ENCODE measurements at places on chromosomes 6 and 20. TPM values are rescaled to one million over a fixed set of nuclear protein-coding genes. Genes with fewer than 3 reads are reported as not detected.

DNA sequence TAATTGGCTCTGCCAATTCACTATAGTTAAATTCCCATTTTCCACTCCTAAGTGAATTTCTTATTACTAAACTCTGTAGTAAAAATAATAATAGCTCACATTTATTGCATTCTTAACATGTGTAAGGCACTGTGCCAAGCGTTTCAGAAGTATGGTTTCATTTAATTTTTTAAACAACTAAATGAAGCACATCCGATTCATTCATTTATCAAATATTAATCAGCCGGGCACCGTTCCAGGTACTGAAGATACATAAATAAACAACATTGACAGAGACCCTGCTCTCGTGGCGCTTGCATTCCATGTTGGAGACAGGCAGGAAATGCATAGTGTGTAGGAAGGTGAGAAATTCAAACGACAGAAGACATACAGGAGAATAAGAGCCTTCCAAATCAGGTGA, 423.2 kb upstream of the JARID2 start:
- no peak for DNase-seq

DNA sequence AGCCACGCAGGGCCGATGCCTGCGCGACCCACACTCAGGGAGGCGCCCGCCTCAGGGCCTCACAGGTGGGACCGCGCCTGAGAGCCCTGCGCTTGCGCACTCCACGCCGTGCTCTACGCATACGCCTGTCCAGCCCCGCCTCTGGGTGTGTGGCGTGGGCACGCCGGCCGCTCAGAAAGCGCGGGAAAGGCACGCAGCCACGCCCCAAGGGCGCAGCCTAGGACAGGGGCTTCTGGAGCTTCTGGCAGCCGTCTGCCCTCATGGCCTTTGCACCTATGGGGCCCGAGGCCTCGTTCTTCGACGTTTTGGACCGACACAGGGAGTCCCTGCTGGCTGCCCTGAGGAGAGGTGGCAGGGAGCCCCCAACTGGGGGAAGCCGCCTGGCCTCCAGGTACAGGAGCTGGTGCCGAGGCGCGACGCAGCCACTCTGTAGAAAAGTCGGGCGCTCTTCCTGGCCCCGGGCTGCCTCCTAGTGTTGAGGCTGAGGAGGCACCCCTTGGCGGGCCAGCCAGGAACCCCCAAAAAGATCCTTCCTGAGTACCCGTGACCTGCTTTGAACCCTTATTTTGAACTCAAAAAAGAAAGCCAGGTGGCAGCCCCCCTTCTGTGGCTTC, at the start of gene SPO11:
Gene SPO11, plus strand, starts transcription at position 196 of the 614 bp plus-strand sequence. Its CDS starts 65 bp downstream, at position 261.
- no peak for DNase-seq

Gene ADGRB3
- 2.3 TPM for total RNA-seq

DNA sequence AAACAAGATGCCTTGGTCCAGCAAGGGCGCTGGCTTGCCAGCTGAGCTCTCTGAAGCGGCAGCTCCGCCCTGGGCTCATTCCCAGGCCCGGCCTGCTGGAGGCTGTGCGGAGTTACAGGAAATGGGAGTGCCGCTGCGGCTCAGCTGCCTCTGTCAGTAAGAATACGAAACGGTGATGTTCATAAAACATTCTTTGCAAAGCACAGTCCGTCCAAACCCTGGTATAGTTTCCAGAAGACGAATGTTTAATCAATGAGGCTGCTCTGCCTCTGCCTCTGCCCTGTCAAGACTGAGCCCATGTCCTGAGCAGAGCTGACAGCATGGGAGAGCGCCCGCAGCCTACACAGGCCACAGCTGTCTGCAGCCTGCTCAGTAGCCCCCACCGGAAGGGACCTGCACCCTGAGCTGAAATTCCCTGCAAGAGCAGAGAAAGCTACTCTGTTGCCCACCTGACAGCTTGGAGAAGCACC, 153.3 kb upstream of the SNX9 start:
- peak; percentile 11 for DNase-seq

- DNase-seq, result peak; percentile 92
Measured at GRCh38 chr20:63627129-63627750, 339 bp upstream of the GMEB2 start.

Gene KIF25
- total RNA-seq, result not detected

Gene MED23
- total RNA-seq, result 17.4 TPM

DNA sequence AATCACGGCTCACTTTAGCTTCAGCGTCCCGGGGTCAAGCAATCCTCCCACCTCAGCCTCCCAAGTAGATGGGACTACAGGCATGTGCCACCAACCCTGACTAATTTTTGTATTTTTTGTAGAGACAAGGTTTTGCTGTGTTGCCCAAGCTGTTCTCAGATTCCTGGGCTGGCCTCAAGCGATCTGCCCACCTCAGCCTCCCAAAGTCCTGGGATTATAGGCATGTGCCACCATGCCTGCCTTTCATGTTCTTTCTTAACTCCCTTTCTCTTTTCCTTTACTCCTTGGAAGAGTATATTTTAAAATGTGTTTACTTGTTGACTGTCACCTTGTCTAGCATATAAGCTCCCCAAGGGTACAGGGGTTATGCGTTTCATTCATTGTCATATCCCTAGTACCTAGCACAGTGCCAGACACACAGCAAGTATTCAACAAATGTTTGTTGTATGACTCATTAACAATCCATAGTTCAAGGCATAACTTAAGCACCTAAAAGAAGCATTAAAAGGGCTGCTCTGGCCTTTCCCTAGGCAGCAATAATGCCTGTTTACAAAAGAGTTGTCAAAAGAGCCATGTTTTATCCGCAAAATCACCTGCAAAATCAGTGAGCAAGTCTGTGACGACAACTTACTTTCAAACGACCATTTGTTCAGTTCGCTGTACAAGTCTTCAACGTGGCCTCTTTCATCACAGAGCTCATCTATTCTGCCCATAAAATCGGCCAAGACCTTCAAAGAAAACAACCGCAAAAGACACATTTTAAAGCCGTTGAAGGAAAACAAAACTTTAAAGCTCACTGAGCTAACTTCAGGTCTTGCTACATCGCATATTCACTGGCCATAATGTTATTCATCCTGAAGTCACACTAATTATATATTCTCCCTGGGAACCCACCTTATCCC, 4.6 kb downstream of the CYP24A1 start:
- no peak for DNase-seq

DNA sequence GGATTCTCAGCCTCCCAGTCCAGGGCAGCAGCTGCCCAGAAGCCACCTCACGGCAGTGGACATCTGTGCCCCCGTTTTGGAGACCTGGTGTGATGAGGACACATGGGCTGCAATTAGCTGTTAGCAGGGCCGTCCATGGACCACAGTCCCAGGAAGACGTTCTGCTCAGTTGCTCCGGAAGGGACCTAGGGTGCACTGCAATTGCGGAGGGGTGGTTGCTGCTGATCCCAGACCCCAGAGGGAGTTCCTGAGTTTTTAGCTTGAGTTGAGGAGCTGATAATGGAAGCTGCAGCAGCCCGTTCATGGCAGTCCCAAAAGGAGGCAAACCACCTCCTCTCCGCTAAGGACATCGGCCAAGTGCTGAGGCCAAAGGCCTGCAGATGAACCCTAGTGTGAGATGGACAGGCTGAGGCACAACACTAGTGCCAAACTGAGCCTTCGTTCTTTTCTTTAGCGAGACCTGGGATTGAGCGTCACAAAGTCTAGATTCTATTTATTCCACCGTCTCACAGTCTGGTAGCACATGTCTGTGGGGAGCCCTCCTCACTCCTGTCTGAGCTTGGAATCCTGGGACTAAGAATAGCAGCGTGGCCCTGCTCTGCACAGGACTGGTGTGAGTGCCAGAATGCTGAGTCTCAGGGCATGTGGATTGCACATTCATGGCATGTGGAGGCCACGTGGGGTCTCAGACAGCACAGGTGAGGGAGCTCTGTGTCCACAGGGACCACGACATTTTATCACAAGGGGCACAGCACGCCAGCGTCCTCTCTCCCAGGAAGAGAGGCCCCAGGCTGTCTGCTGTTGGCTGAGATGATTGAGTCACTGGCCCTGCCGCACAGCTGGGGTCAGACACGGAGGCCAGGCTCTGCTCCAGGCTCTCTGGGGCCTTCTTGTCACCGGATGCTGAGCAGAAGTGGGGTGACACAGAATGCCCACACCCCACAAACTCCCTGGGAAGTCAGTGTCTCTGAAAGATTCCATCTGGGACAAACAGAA, 113.4 kb downstream of the PSMB1 start:
- no peak for DNase-seq

Gene ATXN1
- total RNA-seq, result 16.4 TPM

GRCh38 chr6:128364766-128365519, 155.5 kb downstream of the PTPRK start:
- no peak for DNase-seq

GRCh38 chr20:61584851-61585250, 332.8 kb downstream of the CDH4 start:
- DNase-seq, result no peak

GRCh38 chr6:156794546-156795354, 17.6 kb downstream of the ARID1B start:
- no peak for DNase-seq

Gene FRMD1
- not detected for total RNA-seq

GRCh38 chr6:69489970-69490369, 306.8 kb downstream of the LMBRD1 start:
- DNase-seq, result no peak

Gene RBBP8NL
- not detected for total RNA-seq

GRCh38 chr20:62423326-62423706, 4.0 kb downstream of the RBBP8NL start:
- DNase-seq, result no peak

Gene RAMACL
- 0.17 TPM for total RNA-seq

GRCh38 chr6:158009114-158009891, 27.6 kb downstream of the SYNJ2 start:
- DNase-seq, result no peak

Gene NKAIN2
- 3.7 TPM for total RNA-seq

Gene MYMX
- total RNA-seq, result not detected

Gene FGD2
- not detected for total RNA-seq

Gene SLC17A3
- total RNA-seq, result not detected

Gene RAE1
- total RNA-seq, result 42.8 TPM

DNA sequence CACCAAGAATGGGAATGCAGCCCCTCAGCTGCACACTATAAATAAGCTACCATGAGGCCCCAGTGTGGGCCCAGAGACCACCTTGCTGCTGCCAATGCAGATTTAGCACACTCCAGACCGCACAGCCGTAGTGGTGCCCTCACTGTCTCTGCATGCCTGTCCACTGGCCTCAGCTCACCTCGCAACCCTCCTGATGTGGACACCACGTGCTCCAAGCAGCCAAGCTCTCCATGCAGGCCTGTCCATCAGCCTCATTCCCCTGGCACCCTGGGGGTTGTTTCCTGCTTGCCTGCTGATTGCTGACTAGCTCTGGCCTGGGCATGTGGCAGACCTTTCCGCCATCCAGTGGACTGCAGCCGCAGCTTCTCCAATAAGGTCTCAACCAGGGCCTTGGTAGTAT, 36.2 kb downstream of the ZBTB9 start:
- DNase-seq, result no peak

Gene FAM83B
- total RNA-seq, result not detected

DNA sequence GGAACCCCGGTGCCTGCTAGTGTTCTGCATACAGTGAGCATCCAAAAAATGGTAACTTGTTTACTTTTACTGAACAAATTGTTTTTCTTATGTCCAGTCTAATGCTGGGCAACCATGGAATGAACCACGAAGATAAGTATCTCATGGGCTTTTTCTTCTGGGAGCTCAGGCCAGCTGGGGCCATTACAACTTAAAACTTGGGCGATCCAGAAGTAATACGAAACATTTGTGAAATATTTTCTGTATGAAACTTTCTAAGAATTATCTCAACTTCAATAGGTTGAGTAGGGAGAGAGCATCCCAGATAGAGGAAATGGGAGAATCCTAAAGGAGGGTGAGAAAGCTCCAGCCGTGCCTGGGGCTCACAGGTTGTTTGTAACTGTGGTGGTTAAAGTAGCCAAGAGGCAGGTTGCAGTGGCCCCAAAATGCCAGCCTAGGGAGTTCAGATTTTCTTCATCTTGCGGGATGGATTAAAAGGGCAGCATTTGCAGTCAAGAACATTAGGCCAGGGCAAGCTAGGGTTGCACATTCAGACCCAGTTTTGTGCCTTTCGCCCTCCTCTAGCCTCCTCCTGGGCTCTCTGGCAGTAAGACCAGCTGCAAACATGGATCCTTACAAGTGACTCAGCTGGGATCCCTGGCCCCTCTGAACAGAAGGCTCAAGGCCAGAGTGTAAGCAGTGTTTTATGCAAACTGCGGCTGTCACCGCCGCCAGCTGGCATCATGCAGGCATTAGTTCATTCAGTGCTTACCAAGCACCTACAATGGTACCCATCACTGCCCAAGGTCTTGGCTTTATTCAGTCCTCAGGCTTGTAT, 41.5 kb downstream of the ELMO2 start:
- no peak for DNase-seq

- no peak for DNase-seq
Measured at GRCh38 chr20:2837221-2837960, 3.1 kb downstream of the PCED1A start.

DNA sequence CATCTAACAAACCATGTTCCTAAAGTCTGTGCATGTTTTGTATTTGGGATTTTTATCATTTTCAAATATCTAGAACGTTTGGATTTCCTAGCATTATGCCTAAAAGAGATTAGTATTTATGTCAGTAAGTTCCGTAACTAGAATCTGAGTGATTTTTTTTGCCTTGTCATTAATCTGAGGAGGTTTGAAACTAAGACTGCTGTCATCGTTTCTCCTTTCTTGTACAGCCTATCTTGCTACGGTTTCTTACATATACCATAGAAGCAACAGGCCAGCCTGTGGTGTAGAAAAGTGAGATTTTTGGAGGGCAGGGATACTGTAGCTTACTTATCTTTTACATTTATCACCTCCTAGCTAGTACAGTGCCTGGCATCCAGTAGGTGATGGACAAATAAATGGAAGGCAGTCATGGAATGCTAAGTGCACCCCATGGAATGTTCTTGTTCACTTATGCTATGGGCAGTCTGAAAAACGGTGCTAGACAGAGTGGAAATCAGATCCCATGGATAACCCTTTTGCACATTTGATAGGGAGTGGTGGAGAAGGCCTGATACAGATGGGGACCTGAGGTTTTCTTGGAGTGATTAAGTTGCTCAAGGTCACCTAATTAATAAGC, 93.9 kb downstream of the ARID1B start:
- no peak for DNase-seq

Gene PROKR2
- total RNA-seq, result not detected

Gene HLA-DOB
- total RNA-seq, result 0.58 TPM

- DNase-seq, result no peak
Measured at GRCh38 chr6:159212028-159212427, 42.8 kb downstream of the FNDC1 start.

Gene PEDS1
- 47.3 TPM for total RNA-seq

Gene PRICKLE4
- total RNA-seq, result 0.40 TPM

Gene VWA7
- 0.47 TPM for total RNA-seq

GRCh38 chr20:44428174-44429016, 47.3 kb upstream of the TTPAL start:
- DNase-seq, result no peak

DNA sequence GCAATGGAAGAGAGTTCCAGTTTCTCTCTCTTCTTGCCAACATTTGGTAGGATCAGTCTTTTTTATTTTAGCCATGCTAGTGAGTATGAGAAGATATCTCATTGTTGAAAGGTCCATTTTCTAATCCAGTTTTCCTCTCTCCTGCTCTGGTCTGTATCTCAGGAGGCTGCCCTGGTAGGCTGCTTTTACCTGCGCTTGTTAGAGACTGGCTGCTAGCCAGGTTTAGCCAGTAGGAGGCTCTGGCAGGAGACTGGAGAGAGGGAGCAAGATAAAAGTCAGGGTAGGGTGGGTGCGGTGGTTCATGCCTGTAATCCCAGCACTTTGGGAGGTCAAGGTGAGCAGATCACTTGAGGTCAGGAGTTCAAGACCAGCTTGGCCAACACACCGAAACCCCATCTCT, 68.6 kb upstream of the FOXP4 start:
- DNase-seq, result no peak
